Caki2 (cell line): ENCODE measurements at places on chromosomes 5 and 9.
A peak's percentile ranks its signal among the peaks of the same experiment; 100 is the strongest.

DNA sequence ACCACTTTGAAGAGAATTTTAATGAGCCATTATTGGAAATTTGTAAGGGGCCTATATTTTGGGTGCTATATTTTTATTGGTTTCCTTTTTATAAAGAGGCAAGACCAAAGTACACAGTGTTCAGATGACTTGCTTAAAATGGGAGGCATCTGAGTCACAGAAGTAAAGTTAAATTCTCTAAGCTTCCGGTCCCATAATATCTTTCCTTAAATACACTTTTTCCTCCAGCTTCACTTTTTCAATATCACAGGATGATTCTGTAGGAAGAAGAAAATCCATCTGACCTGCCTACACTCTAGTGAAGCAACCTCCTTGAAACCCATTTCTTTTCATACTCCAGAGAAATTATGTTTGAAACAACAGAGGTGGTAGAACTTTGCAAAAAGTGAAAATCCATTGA, 274.0 kb downstream of the PIK3R1 start:
- DNase-seq: no peak

GRCh38 chr5:93675460-93676450, 65.6 kb downstream of the POU5F2 start:
- DNase-seq: no peak

DNA sequence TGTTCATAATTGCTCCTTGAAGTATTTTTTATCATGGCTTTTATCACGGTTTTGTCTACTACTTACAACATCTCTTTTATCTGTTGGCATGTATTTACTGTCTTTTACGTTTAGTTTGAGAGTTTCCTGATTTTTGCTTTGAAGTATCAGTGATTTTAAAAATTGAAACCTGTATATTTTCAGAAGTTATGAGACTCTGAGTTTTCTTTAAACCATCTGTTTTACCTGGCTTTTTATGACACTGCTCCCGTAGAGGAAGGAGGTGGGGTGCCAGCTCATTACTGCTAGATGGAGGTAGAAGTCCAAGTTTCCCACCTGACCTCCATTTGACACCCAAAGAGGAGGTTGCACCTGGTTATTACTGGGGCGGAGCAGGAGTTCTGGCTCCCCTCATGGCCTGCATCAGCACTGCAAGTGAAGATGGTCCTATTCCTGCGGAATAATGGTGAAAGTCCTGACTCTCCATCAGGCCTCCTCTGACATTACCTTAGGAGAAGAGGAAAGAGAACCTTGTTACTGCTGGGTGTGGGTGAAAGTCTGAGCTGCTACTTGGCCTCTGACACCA, 10.0 kb upstream of the ZNF131 start:
- DNase-seq: no peak

- DNase-seq: no peak
These were observed 147.5 kb downstream of the DAB2IP start for GRCh38 chr9:121798941-121799340.

GRCh38 chr5:132759114-132760048, 12.2 kb downstream of the CCNI2 start:
- no peak for DNase-seq

GRCh38 chr9:86046071-86046636, 53.2 kb downstream of the GOLM1 start:
- no peak for DNase-seq

GRCh38 chr5:36874465-36874864, 2.1 kb upstream of the NIPBL start:
- peak; percentile 19 for DNase-seq

- no peak for DNase-seq
These were observed 64.3 kb downstream of the IRX1 start for GRCh38 chr5:3659907-3660306.

DNA sequence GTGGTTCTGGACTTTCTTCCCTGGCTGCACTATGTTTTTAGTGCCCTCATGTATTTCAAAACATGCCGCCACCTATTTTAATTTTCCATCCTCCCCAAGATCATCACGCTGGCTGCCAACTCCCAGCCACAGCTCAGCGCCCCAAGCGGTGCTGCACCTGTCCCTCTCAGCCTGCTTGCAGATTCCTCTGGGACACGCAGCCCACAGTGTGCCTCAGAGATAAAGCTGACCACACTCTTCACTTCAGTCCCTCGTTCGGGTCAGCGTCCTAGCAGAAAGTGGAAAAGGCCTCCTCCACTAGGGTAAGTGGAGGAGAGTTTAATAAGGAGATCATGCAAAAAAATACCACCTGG, 56.2 kb upstream of the CKS2 start:
- no peak for DNase-seq

GRCh38 chr5:27437594-27438200, 399.3 kb upstream of the CDH9 start:
- peak; percentile 58 for DNase-seq

GRCh38 chr9:131879911-131880290, 140.0 kb upstream of the RAPGEF1 start:
- no peak for DNase-seq

DNA sequence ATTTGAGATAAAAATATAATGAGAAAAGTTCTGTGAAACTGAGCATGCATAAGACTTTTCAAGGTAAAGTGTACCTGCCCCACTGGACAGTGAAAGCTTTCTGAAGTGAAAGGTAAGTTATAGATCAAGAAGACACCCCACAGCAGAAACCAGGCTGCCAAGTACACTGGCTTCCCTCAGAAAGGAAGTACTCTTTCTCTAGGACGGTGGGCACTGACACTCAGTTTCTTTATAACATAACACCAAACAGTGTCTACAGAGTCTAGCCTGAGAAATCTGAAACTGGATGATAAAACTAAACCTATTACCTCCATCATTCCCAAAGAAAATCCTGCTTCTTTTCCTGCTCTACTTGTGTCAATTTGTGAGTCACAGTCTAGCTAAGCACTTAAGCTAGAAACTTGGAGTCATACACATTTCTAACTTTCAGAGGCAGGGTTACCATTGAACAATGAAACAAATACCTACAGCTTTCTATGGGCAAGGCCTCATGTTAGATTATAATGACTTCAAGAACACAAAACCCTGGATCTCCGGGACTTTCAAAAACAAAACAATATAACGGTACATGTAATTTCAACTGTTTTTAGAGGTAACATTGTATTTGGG, 136.7 kb downstream of the CPLANE1 start:
- DNase-seq: no peak
